A549 treated with ZK216348 at 1 μM for 4 hours (cell line): ENCODE measurements at places on chromosomes 11 and 22. TPM values are rescaled to one million over a fixed set of nuclear protein-coding genes. Genes with fewer than 3 reads are reported as not detected.

UBQLN3 gene
- total RNA-seq = not detected in 5 replicates

EMID1 gene
- 0.27 to 0.52 TPM (median 0.43 TPM) in 4 of 5 replicates, not detected in the other for total RNA-seq

HORMAD2 gene
- not detected in 5 replicates for total RNA-seq

LARGE1 gene
- total RNA-seq = 2.4 to 6.2 TPM (median 3.8 TPM) in 5 replicates

RIMBP3C gene
- total RNA-seq = 0.13 to 0.64 TPM (median 0.22 TPM) in 5 replicates

USP35 gene
- 5.5 to 9.6 TPM (median 8.4 TPM) in 5 replicates for total RNA-seq

MYBPC3 gene
- total RNA-seq = 0.06 to 0.09 TPM (median 0.07 TPM) in 5 replicates
